ENCODE measurements at places on chromosomes 13 and 19.

GRCh38 chr13:36344886-36345437 is 1.2 kb downstream of the SPART start:
- DNase-seq, result peak; percentile 42

- DNase-seq, result peak; percentile 94
These were observed 189.0 kb downstream of the LACC1 start for GRCh38 chr13:44068737-44069136.

DNA sequence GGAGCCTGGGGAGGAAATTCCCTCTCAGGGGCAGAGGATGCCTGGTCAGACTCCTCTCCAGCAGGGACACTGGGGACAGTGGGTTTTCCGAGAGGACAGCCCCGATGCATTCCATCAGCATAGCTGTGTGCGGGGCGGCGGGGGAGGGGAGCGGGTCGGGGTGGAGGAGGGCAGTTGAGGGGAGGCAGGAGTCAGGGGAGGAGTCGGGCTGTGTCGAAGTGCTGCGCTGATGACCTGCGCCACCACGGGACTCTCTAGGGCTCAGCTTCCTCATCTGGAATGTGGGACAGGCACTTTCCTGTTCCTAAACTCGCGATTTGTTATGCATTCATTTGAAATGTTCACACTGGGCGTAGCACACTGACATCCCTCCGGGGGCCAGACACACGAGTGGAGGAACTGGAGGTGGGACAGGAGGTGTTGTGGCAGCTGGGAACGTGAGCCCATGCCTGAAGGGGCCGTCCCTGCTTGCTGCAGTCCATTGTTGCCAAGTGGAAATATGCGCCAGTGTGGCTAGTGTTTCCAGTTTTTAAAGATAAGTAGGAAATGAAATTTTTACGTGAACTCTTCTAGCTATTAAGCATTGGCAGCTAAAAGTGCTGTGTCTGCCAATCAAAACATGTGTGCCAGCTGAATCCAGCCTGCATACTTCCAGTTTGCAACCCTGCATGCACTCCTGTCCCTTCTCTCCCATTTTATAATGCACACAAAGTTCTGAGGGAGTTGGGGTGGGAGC is 43.3 kb downstream of the FLT1 start:
- no peak for DNase-seq

DNA sequence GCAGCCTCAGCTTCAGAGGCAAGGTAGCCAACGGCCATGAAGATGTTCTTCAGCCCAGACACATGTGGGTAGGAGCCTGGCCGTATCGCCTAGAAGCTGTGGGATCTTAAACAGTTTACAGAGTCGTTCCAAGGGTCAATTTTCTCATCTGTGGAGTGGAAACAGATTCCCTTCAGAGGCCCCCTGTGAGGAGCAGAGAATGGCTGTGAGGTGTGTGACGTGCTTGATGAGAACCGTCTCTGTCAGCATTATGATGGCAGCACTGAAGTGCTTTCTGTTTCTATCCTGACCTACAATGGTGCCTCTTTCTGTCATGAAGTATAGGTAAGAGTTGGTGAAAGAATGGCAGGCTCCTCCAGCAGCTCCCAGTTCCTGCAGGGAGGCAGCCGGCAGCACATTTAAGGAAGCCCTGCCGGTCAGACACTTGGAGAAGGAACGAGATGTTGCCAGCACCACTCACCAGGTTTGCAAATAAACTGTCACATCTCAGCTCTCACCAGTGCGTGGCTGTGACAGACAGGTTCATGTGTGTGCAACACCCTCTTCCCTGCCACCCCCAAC is 277.3 kb downstream of the FOXO1 start:
- no peak for DNase-seq

DNA sequence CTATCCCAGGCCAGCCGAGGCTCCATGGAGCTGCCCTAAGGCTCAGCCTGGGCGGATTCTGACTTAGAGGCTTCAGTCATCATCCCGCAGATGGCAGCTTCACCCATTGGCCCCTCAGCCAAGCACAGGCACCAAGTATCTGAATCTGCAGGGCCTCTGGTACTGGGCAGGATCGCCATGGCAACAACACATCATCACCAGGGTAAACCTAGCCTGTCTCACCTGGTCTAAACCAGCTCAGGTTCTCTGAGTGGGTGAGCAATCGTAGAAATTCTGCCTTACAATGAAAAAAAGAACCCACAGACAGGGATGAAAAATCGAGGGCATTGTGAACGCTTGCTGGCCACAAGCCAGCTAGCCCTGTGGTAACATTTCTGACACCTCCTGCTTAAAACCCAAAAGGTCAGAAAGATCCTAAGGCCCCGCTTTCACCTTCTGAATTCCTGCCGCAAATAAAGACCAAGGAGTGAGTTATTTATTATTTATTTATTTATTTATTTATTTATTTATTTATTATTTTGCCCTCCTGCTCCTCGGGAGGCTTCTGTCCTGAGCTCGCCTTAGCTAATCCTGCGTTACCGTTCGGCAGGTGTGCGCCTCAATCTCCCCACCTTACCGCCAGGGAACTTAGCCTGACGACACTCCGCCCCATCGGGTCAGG is 12.0 kb upstream of the CEACAM21 start:
- DNase-seq, result peak; percentile 7

DNA sequence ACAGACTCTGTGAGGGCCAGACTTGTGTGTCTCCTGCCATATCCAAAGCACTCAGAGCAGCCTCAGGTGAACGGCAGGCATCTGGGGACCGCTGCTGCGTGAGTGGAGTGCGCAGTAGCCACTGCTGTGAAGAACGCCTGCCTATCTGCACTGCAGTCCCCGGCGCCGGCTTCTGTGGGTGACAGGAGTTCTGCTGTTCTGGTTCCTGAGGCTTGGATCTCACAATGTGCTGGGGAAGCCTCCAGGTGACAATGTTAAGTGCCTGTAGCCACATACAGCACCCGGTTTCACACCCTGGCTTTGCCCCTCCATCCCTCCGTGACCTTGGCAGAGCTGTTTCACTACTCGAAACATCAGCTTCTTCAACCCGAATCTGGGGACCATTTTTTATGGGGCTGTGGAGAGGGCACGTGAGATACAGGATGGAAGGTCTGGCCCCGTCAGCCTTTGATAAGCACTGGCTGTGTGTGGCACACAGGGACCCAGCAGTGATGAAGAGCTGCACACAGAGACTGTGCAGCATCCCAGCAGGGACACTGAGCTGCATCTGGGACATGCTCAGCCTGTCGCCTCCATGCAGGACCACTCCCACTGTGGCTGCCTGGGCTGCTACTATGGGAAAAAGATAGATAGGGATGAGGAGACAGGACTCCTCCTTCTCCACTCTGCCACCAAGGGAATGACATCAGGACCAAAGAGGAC is 28.3 kb downstream of the ELAVL1 start:
- no peak for DNase-seq

DNA sequence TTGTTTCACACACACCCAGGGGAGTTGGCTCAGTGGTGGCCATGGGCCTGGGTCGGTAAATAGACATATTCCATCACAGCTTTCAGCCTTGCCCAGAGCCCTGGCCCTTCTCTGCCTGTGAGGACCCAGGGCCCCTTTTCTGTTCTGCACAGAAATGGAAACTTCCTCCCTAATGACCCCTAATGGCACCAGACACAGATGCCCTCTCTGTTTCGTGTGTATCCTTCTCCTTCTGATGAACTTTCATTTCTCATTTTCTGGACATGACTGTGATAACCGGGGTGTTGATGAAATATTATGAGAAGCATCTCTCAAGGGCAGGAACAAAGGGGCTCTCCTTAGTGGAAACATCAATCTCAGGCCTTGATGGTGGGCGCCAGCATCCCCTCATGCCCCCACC is 12.8 kb downstream of the LILRA1 start:
- no peak for DNase-seq
